ENCODE measurements at places on chromosomes 4 and X.
A peak's percentile ranks its signal among the peaks of the same experiment; 100 is the strongest.

DNA sequence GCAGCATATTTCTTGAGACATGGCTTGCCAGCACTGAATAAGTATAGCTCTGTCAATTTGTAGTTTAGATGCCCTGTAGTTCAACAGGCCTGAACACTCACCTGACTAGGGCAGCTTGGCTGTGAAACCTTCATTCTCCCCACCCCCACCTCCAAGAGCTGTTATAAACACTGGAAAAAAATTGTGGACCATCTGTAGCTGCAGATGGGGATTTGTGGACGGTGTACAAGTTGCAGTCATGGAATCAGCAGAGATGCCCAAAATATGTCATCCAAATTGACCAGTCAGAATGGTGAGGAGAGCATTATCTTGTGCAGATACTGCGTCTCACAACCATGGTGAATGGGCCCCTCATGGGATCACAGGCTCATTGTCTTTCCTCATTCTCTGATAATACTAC lies 76.2 kb upstream of the PAQR3 start:
- DNase-seq: no peak

DNA sequence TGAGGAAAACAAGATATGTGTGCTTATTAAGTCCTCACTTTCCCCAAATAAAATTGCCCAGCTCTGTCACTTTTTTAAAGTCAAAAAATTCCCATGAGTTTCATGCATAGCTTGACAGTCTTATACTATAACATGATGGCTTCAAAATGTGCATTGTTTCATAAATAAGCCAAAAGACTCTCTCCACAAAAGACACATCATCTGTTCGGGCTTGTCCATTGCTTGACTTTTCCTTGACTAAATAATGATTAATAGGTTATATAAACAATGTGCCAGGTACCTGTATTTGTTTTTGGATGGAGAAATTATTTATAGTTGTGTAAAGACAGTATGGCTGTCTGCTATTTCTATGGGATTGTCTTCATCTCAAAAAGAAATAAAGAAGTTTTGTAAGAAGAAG lies 329.2 kb upstream of the KLF3 start:
- DNase-seq: no peak

DNA sequence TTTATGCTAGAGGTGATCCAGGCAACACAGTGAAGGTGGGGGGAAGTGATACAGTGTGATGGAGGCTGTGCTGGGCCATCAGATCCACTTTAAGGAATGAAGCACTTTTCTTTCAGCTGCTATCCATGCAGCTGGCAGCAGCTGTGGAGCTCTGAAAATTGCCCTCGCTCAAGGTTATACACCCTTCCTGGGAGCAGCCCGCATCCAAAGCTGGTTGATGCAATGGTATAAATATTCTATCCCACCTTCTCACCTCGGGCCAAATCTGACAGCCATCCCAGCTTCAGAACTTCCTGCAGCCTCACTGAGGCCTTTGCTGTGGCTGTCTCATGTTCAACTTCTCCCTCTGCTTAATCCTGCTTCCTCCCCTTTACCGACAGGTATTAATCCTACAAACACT lies 18.6 kb downstream of the CXCL13 start:
- DNase-seq: no peak

DNA sequence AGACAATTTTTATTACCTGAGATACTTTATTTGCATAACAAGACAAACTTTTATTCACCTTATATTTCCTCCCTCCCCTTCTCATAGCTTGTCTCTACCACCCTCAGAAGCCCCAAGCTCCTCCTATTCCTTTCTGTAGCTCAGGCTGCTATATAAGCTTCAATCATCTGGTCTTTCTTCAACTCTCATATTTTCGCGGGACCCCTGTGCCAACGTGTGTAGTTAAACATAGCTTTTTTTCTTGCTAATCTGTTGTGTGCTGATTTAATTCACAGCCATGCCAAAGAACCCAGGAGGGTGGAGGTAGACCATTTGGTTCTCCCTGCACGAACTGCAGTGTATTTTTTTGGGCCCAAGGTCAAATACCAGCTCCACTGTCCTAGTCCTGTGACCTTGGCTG lies 21.1 kb upstream of the CD38 start:
- DNase-seq: no peak

- no peak for DNase-seq
Measured at GRCh38 chr4:127669691-127670090, 36.9 kb downstream of the INTU start.

GRCh38 chr4:110085131-110085530 lies 113.3 kb downstream of the ELOVL6 start:
- peak; percentile 35 for DNase-seq

DNA sequence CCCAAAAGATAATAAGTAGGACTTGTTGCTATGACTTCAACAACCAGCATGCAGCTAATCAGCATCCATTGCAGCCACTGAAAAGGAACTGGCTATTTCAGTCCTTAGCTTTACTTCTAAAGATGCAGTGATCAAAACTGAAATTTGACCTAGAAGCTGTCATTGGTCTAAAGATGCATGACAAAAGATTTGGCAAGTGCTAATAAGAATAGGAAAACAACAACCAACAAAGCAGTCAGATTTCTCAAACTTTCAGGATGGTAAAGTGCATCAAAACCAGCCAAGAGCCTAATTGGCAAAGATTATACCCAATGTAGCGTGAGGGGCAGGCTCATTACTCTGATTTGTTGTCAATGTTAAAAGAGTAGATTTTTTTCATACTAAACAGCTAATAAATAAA lies 77.1 kb upstream of the WDR17 start:
- no peak for DNase-seq

GRCh38 chr4:95591278-95591677 lies 42.5 kb upstream of the UNC5C start:
- no peak for DNase-seq

DNA sequence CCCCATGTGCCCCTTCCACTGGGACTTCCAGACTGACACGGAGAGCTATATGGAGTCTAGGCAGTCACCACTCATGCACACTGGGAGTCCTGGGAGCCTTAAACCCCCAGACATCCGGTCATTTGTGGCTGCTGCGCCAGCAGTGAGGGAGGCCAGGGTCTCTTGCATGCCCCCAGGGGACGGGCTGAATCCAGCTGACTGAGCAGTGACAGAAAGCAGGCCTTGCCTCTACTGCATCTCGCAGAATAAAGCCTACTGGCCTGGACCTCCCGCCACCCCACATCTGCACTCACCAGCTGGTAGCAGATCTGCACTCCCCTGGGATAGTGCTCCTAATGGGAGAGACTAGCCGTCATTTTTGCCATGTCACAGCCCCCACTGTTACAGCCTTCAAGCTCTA lies 1234.2 kb downstream of the FAM133A start:
- no peak for DNase-seq

Measured in IMR-90 (cell line).